ENCODE measurements at places on chromosomes 5 and 9.

- no peak for DNase-seq
Measured at GRCh38 chr5:15350614-15351013, 149.4 kb upstream of the FBXL7 start.

DNA sequence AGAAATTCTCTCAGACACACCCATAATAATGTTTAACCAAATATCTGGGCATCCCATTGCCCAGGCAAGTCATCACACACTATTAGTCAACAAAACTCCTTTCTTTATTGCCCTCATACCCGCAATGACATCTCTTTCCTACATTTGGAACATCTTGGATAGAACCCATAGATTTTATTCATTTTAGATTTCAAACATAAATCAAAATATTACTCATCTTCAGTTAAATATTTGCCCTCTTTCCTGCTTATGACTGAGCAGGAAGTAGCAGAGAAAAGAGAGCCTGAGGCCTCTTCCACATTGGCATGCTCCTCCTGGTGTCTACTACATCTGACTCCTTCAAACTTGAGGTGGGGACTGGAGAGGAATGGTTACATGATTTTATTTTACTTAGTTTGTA, 592.0 kb downstream of the CHSY3 start:
- DNase-seq: peak; percentile 50

DNA sequence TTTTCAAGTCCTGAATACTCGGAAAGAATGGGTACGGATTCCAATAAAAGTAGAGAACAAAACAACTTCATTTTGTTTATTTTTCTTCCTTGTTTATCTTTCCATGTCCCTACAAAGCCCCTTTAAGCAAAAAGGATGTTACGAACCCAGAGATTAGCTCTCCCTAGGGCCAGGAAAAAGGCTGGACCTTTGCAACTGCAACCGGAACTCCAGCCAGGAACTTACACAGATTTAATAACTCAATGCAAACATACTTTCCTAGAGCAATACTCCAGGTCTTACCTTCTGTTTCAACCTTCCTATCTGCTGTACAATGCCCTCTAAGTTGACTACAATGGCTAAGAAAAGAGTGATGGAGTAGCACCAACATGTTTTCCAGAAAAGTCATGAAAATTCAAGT, 7.0 kb downstream of the DENND1A start:
- no peak for DNase-seq

DNA sequence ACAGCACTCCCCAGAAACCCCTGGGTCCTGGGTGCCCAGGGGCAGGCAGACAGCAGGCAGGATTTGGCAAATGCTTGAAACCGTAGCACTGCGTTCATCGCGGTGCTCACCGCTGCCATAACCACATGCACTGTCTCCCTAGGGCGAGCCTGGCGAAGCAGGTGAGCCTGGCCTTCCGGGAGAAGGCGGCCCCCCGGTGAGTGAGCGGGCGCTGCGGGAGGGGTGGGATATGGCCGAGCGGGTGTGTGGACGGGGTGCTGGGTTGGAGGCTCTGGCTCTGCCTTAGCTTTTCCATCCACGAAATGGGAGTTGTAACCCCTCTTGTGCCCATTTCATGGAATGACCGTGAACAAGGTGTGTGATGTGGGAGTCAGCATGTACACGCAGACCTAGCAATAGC, 66.8 kb upstream of the FCN2 start:
- no peak for DNase-seq

GRCh38 chr9:98536542-98537173, 172.1 kb downstream of the GABBR2 start:
- peak; percentile 46 for DNase-seq

DNA sequence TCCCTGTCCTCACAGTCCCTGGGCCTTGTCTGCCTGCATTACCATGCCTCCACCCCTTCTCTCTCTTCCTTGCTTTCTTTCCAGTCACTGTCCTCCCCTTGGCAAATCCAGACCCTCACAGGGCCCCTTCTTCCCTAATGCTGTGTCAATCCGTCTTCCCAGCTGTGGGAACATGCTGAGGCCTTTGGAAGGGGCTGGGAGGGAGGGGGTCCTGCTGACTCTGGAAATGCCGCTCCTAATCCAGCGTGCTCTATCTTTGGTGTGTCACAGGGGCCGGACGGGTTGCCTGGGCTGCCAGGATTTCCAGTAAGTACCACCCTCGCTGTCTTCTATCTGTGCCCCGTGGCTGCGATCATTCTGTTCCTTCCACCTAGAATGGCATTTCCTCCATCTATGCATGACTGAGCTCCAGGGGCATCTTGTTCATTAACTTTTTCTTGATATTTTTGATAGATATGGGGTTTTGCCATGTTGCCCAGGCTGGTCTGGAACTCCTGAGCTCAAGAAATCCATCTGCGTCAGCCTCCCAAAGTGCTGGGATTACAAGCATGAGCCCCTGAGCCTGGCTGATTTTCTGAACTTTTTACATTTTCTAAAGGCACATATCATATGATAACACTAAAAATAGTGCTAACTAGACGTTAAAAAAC, 64.5 kb upstream of the TGFBR1 start:
- no peak for DNase-seq

GRCh38 chr9:100938507-100938906, 90.0 kb upstream of the PLPPR1 start:
- peak; percentile 67 for DNase-seq

- DNase-seq: no peak
Measured at GRCh38 chr5:93929131-93929530, 187.7 kb upstream of the POU5F2 start.

DNA sequence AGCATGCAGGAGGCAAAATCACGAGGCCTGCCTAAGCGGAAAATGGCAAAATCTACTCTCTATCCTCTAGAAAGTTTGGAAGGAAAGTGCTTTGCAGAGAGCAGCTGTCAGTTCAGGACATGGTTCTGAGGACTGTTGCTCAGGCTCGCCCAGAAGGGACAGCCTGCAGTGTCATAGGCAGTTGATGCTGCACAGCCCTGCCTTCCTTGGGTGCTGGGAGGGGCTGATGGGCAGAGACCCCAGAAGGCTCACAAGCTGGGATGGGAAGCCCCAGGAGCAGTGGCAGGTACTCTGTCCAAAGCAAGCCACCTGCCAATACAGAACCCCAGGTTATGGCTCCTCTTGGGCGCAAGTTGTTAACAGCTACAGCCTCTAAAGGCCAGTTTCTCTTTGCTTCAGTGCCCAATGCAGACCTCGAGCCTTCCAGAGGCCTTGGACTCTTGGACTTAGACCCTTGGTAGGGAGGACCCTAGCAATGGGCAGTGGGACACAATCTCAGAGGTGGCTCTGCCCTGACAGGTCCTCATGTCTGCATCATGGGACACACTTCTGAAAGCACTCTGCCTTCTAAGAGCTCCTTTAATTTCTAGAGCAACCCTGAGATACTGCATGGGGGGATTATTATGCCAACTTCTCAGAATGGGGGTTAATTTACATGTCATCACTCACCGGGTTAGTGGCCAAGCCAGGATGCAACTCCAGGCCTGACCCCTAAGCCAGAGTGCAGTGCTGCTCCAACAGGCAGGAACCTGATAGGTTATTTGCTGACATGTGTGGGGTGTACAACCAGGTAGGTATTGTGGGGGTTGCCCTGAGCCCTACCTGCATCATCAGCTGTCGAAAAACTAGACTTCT, 57.1 kb downstream of the MACROH2A1 start:
- DNase-seq: no peak

Data from DMS53 (cell line).